Skeletal muscle cell (primary cell): ENCODE measurements at places on chromosomes 2 and 18.

GRCh38 chr2:11410101-11410500, 55.9 kb downstream of the E2F6 start:
- no peak for DNase-seq

GRCh38 chr2:176692533-176692932, 423.3 kb downstream of the MTX2 start:
- DNase-seq: no peak

DNA sequence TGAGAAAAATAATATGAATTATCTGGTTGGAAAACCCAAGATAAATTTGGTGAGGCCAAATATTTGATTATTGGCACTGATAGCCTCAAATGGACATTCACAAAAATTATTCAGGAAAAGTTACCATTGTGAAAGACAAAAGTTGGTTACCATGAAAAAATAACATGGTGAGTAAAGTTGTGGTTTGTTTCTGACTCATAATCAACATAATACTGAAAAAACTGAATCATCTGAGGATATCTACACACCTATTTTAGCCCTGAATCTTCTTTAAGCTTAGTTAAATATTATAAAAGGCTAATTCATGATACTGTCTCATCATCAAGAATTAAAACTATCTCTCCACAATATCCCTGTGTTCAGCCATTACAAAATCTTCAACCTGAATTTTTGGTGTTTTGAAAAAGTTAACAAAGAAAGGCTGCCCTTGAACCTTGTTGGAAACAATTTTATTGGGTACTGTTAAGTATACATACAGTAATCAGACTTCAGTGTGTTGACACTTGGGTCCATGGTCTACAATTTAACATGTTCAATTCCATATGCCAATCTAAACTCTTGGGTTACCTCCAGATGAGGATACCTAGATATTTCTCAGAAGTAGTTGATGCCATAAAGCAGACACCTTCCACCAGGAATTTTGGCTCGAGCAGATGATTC, 607.5 kb upstream of the SLC39A10 start:
- no peak for DNase-seq

GRCh38 chr18:78732273-78733210, 247.1 kb upstream of the SALL3 start:
- DNase-seq: no peak

DNA sequence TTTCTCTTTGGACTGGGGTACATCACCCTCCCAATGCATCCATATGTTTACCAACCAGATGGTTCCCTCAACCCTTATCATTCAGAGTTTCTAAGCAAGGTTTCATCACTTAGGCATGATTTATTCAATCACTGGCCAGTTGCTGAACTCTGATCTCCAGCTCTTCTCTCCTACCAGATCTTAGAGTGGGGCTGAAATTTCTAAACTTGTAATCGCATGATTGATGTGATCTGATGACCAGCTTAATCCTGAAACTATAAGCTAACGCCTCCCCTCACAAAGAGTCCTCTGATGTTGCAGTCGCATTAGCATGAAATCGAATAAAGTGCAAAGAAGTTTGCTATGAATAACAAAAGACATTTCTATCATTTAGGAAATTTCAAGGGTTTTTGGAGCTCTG, 1082.0 kb downstream of the DPP10 start:
- no peak for DNase-seq

DNA sequence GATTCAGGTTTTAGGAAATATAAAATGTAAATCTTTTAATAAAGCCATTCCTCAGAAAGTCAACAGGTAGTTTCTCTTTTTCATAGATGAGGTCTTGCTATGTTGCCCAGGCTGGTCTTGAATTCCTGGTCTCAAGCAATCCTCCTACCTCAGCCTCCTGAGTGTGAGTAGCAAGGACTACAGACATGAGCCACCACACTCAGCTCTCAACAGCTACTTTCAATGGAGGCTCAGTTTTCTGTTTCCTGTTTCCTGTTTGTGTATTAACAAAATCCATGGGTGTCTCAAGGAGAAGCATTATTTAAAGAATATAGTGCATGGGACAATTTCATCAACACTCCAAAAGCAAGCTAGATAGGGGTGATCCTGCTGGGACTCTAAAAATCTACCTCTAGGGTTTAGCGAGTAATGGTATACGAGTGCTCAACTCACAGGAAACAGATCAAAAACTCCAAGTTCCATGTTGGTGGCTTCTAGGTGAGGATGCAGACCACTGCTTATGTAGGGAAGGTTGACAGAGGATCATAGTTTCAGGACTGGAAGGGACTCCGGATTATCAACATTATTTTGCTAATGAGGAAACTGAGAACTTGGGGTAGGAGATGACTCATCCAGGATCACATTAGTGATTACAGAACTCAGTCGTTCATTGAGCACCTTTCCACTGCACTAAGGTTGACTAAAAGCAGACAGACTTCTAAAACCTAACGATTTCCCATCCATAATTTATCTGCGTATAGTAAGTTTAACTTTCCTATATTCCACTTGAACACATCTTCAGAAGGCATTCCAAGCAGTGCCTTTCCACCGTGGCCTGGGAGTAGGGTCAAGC, 61.7 kb upstream of the WIPF1 start:
- DNase-seq: no peak

- no peak for DNase-seq
These were observed 366.7 kb downstream of the LRRTM4 start for GRCh38 chr2:77155511-77155910.

DNA sequence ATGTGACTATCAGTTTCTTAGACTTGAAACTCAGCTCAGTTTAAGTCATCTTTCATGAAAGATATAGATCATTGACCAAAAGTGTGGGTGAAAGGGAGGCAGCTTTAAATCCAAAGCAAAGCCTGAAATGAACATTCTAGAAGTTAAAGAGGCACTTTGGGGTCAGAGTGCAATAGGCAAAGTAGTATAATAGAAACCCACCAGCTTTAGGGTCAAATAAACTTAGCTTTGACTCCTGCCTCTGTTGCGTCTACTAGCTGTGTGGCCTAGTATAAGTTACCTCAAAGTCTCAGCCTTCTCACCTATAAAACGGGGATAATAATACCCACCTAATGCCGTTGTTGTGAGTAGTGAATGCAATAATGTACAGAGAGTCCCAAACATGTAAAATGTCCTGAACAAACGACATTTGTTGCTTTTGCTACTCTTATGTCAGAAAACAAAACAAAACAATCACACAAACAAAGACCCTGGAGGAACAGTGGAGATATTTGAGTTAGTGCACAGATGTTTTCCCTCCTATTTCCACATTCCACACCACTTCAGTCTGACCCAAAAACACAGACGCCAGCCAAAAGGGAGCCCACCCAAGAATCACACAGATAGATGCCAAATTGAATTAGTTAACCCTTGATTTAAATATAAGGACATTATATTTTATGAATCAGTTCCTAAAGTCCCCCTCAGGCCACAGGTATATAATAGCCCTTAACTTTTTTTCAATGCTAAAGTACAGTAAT, 657.0 kb downstream of the ARHGAP15 start:
- no peak for DNase-seq

DNA sequence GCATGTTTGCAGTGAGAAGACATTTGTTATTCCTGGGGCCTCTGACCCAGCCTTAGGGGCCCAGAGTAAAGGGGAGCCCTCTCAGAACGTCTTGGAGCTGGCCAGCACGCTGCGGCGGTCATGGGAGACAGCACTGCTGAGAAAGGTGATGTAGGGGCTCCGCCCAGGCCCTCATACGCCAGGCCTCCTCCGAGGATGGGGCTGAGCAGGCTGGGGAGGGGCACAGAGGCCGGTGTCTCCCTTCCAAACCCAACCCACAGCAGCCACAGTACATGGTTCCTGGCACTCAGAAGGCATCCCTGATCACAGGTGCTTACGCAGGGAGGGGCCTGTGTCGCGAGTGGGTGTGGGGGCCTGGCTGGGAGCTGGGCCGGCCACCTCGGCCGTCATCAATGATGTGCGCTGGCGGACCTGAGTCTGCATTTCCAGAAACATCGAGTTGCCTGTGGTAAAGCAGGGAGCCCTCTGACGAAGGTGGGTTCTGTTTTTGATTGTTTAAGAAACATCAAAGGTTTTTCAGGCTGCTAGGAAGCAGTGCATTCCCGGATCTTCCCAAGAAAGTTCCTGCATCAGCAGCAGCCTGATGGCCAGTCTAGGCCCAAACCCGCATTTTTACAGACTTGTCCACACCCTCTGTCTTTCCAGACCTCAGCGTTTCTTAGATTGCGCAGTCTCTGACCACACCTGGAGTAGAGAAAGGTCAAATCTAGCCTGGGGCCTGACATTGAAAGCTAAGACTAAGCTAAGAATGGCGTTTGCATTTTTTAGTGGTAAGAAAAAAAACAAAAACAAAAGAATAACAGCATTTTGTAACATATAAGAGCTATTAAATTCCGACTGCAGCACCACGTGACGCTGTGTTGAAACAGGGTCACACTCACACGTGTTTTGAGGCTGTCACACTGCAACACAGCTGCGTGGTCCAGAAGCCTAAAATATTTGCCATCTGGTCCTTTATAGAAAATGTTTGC, 51.2 kb upstream of the PXDN start:
- no peak for DNase-seq

DNA sequence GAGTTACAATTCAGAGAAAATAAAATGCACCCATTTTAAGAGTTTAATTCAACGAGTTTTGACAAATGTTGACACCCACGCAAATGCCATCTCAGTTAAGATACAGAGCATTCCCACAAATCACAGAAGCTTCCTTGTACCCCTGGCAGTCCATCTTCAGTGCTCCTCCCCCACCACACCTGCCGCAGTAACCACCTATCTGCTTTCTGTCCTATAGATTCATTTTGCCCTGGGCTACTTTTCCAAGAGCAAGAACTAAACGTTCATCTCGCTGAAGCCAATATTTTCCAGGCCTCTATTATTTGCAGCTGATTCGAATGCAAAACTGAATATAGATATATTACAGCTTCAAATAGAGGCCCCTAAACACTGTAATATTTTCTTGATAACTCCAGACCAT, 13.4 kb upstream of the HPCAL1 start:
- DNase-seq: no peak

GRCh38 chr2:216897561-216898203, 37.8 kb upstream of the TNP1 start:
- DNase-seq: no peak

DNA sequence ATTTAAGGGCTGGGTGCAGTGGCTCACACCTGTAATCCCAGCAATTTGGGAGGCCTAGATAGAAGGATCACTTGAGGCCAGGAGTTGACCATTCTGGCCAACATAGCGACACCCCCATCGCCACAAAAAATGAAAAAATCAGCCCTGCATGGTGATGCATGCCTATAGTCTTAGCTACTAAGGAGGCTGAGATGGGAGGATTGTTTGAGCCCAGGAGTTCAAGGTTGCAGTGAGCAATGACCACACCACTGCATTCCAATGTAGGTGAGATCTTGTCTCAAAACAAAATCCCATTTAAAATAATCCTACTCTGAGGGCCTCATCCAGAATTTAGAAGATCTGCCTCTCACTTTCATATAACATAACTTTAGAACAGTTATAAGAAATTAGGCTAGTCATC, 2.7 kb upstream of the SERTAD2 start:
- DNase-seq: no peak

GRCh38 chr2:64326578-64327050, 127.3 kb upstream of the LGALSL start:
- no peak for DNase-seq

- peak; percentile 76 for DNase-seq
These were observed 76.4 kb downstream of the LTBP1 start for GRCh38 chr2:33022989-33023727.

- DNase-seq: no peak
These were observed 8.4 kb downstream of the POLR1A start for GRCh38 chr2:86097114-86097896.

DNA sequence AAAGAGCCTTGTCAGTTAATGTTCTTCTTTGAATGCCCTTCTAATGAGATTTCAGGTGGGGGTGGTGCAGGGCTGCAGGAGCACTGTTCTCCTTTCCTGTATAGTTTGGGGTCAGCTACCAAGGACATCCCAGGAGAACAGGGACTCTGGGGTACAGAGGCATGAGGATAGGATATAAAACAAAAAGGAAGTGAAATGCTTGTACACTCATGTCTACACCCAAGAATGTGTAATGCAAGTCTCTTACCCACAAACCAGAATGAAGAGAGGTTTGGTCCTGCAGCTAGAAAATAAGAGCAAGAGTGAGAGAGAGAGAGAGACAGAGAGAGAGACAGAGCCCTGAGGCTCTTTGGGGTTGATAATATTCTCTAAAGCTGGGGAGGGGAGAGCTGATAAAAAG, 151.8 kb upstream of the KCTD1 start:
- no peak for DNase-seq

DNA sequence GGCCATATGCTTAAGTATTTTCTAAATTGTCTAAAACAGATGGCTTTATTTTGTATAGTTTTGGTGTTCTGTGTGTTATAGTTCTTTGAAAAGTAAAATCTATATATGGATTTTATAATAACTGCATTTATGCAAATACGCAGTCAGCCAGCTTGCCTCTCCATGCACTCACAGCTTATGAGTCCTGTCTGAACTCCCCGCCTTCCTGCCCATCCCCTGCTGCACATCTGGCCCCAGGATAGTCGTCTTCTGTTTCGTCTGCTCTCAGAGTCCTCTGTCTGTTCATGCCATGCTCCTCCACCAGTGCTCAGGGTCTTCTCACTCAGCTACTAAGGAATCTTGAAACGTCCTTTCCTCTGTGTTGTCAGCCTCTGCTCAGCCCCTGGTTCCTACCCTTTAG, 28.2 kb upstream of the ANKRD62 start:
- DNase-seq: no peak

- DNase-seq: no peak
These were observed 76.6 kb downstream of the TGOLN2 start for GRCh38 chr2:85251070-85251616.

DNA sequence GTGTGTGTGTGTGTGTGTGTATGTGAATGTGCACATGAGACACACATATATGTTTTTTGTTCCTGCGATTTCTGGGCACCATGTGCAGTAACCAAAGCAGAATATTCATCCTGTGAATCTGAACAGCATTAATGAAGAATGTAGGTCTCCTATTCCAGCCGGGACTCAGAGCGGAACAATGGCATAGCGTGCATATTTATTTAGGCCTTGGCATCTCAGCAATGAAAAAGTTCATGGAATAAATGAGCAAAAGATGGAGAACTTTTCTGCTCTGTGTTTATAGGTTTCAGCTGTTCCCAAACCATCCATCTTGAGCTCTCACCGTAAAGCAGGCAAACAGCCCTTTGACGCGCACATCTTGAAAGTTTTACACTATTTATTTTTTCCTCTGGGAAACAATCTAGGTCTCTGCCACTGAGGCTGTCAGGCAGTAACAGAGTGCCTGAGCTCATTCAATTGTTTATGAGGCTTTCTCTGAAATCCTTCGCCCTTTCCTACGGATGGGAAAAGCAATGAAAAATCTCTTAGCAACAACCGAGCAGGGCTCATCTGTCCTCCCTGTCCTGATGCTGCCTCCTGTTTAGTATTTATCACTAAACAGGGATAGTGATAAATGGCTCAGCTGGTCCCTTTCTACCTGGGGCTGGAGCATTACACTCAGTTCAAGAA, 146.2 kb upstream of the MSH6 start:
- no peak for DNase-seq

- no peak for DNase-seq
These were observed 29.5 kb upstream of the IL1R2 start for GRCh38 chr2:101962309-101962708.

GRCh38 chr2:96163768-96164429, 18.7 kb upstream of the DUSP2 start:
- DNase-seq: peak; percentile 59
